Kidney tubule cell (primary cell): ENCODE measurements at places on chromosomes 7 and 10.

DNA sequence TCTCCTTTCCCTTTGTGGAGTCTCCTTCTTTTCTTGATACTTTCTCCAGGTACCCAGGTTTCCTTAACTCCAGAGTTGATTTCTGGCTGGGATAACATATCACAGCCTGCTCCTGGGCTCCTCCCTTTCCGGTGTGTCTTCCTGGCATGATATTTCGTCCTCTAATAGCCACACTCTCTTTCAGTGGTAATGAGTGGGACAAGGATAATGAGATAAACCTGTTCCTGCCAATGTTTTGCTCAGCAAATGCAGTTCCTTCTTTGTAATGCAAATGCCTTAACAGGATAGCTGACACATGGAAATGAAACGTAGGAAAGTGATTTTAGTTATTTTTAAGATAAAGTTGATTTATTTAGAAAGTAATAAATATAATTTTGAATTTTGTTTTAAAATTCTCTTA is 168.6 kb downstream of the NRP1 start:
- DNase-seq: no peak

- peak; percentile 39 for DNase-seq
Observed at GRCh38 chr10:27819781-27820531, 74.3 kb upstream of the MKX start.

DNA sequence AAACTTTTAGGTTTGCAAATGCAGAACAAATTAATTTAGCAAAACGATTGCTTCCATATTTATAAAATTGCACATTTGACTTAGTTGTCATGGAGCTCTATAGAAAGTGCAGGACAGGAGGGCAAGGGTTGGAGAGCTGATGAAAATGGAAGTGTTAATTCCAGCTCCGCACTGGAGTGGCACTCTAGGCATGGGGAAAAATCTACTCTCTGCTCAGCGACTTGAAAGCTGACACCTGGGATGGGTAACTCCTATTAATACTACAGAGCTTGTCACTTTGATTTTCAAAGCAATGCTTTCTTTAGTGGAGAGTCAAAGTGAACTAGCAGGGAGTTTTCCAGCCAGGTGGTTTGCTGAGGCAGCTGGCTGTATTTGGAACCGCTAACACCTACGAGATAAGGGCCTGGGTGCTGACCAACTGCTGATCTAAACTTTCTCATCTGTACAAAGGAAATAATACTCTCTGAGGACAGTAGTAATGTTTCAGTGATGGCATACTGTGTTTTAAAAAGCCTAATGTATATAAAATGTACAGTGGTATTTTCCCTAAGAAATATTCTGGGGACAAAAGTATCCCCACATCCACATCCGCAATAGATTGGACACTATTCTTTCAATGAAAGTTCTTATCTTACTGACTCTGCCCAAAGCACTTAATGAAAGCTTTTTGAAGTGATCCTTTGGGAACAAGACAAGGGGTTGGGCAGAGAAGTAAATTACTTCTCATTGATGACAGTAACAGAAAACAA is 444.3 kb downstream of the GPAM start:
- no peak for DNase-seq

- peak; percentile 44 for DNase-seq
Observed at GRCh38 chr10:130179640-130180039, 43.4 kb downstream of the GLRX3 start.

GRCh38 chr10:70323138-70323696 is 39.4 kb upstream of the NPFFR1 start:
- DNase-seq: no peak

DNA sequence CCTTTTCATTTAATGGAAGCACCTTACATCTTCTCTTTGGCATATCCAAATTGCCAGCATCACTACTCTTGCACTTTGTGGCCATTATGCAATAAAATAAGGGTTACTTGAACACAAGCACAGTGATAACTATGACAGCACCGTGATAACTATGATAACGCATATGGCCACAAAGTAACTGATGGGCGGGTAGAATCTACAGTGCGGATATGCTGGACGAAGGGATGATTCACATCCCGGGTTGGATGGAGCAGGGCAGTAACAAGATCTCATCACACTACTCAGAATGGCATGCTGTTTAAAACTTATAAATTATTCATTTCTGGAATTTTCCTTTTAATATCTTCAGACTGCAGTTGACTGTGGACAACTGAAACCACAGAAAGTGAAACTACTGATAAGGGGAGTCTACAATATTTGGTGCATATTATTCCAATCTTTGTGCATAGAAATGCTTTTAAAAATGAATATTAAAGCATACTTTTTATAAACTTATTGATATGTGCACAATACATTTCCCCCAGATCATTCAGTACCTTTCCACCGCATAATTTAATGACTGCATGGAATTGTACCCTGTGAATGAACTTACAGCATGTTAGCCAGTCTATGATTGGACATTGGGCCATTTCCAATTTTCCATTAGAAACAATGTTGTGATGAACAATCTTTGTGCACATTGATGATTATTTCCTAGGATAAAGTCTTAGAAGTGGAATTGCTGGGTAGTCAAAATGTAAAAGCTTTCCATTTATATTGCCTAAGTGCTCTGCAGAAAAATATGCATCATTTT is 136.4 kb downstream of the WNT2 start:
- peak; percentile 22 for DNase-seq

DNA sequence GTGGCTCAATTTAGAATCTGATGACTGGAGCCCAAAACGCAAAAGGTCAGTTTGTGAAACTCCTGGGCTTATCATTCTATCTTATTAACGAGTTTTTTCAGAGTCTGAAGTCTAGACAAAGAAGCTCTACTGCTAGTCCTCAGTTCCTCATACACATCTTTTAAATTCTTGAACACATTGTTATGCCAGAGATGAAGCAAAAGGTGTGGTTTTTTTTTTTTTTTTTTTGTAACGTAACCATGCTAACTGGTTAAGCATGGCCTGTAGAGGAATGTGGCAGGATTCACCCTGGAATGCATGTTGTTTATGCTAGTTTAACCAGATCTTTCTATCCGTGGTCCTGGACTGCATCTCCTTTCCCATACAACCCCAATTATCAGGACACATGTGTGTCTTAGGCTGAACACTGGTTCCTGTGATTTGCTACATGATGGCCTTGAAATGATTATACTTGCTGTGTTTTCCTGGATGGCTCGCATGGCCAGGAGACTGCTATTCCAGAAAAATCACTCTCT is 79.3 kb upstream of the MDFIC start:
- DNase-seq: peak; percentile 23

- no peak for DNase-seq
Observed at GRCh38 chr10:75613685-75614504, 182.5 kb downstream of the LRMDA start.

- no peak for DNase-seq
Observed at GRCh38 chr10:75827587-75828021, 396.2 kb downstream of the LRMDA start.

DNA sequence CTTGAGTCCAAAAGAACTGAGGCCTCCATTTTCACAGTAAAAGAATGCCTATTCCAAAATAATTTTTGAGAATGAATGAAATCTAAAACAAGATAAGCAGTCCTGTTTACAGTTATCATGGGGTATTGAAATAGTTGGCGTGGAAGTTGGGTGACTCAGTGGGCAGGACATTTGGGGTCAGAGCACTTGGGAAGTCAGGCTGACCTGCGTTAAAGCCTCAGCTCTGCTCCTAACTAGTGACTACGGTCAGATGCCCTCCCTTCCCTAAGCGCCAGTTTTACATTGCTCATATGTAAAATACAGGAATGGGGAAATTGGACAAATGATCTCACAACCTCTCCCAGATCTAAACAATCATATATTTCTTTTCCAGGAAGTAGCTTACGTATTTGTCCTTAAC is 2.3 kb upstream of the PAPSS2 start:
- DNase-seq: peak; percentile 74

DNA sequence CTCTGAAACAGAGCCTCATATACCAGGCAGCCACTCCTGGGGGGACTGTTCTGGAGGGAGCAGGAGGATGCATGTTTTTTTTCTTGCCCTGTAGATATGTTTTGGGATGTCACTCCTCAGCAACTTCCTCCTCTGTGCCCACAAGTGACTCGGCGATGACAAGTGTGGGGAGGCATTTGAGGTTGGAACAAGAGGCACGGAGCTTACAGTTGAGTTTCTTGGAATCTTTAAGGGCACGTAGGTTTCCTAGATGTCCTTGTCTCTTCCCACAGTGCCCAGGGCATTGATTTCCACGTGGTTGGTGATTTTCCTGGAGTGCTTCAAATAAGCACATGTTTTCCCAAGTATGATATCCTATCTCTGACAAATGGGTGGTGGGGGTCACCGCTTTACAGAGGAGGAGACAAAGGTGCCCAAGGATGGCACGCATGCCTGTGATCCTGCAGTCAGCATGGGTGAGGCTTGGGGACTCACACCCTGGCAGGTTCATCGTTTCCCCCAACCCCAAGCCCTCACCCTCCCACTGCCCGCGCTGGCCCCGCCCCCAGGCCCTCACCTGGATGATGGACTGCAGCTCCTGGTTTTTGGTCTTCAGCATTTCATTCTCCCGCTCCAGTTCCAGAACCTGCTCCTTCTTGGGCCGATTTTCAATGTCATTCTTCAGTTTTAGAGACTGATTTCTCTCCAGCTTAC is 95.2 kb upstream of the GNA12 start:
- DNase-seq: peak; percentile 84

- DNase-seq: no peak
Observed at GRCh38 chr10:98450618-98451017, 3.9 kb upstream of the HPS1 start.

GRCh38 chr10:124732931-124733570 is 11.1 kb downstream of the FAM53B start:
- DNase-seq: peak; percentile 89

- DNase-seq: no peak
Observed at GRCh38 chr10:100810835-100811116, 65.4 kb downstream of the PAX2 start.

- no peak for DNase-seq
Observed at GRCh38 chr7:96719164-96719563, 9.5 kb upstream of the SEM1 start.

DNA sequence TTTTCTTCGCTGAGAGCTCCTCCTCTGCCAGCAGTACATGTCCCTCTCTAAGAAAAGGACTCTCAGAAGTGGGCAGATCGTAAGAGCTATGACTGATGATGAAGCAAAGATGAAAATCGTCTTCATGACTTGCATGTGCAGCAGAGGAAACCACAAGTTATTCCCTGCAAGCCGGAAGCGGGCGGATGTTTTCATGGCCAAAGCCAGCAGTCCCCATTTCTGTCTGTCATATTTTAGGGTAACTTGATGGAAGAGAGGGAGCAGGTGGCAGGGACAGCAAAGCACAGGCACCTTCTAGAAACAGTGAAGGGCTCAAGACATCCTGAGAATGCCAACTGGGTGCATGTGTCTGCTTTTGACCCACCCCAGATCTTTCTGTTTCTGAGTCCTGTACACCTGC is 19.9 kb downstream of the KLF6 start:
- DNase-seq: no peak

DNA sequence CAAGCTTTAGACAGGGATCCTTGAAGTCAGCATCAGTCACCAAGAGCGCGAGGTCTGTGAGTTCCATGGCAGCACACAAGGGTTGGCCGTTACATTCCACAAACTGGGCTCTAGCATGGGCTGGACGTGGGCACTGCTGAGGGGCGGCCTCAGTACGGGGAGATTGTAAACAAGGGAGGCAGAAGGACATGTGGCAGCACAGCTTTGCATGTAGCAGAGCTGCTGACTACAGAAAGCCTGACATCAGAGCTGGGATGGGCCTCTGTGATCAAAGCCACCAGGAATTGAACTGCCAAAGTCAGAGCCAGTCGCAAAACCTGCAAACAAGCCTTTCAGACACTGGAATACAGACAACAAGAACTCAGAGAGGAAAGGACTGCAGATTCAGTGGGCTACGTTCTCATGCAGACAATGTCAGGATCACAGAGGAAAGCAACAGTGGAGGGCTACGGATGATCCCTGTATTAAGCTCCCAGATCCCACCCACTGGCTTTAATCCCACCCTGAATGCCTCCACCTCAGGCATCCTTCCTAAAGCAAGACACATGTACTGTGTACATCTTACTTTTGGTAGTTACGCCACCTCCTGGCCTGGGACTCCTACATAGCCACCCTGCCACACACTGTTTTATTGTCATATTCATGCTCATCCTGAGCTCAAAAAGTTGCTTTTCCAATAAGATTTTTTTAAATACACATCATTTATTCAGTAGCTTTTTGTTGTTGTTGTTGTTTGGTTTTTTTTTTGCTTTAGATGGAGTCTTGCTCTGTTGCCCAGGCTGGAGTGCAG is 291.1 kb upstream of the IMMP2L start:
- DNase-seq: no peak

DNA sequence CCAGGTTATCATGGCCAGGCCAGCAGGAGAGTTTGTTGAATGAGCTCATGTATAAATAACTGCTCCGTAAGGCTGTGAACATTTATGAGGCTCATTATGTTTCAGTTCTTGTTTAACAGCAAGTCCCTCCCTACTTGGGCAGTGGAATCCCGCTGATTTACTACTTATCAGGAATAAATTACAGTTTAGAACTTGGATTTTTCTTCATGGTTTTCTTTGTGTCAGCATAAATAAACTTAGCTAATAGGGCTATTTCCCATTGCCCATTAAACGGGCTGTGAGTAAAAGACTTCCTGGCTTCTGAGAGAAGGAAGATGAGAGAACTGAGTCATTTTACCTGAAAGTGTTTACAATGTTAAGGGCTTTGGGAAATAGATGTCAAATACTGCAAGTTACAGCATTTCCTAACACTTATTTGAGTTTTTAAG is 701.6 kb upstream of the ANKRD30A start:
- DNase-seq: peak; percentile 22

DNA sequence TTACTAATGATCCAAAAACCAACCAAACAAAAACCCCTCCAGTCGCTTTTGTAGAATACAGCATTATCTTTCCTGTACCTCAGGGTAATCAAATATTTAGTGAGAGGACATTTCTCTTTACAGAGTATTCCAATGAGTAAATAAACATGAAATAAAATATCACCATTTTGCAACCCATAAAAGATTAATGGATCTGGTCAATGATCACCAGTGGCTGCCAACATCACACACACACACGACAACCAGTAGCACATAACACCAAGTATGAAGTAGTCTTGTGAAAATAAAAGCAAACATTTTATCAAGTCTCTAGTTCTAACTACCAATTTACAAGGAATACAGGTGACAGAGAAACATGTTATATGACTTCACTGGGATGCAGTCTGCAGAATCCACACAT is 188.6 kb upstream of the IMMP2L start:
- DNase-seq: no peak
